ENCODE measurements at places on chromosomes 1 and 21.

- no peak for DNase-seq
Observed at GRCh38 chr1:186440584-186440983, 20.3 kb downstream of the PDC start.

DNA sequence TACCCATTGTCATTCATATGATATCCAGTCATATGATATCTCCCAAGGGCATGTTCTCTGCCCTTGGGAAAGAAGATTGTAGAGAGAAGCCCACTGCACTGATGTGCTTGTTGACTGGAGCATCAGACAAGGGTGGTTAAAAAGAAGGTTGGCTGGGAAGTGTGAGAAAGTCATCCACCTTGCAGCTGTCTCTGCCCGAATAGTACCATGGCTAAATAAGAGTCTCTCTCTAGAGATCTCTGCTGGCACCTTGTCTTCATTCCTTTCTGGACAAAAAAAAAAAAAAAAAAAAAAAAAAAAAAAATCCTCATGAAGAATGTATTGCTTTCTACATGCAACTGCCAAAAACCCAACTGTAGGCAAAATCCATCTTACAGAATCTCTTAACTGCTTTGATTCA is 349.7 kb upstream of the ESRRG start:
- no peak for DNase-seq

GRCh38 chr1:228166170-228166936 is 749 bp downstream of the IBA57 start:
- no peak for DNase-seq

DNA sequence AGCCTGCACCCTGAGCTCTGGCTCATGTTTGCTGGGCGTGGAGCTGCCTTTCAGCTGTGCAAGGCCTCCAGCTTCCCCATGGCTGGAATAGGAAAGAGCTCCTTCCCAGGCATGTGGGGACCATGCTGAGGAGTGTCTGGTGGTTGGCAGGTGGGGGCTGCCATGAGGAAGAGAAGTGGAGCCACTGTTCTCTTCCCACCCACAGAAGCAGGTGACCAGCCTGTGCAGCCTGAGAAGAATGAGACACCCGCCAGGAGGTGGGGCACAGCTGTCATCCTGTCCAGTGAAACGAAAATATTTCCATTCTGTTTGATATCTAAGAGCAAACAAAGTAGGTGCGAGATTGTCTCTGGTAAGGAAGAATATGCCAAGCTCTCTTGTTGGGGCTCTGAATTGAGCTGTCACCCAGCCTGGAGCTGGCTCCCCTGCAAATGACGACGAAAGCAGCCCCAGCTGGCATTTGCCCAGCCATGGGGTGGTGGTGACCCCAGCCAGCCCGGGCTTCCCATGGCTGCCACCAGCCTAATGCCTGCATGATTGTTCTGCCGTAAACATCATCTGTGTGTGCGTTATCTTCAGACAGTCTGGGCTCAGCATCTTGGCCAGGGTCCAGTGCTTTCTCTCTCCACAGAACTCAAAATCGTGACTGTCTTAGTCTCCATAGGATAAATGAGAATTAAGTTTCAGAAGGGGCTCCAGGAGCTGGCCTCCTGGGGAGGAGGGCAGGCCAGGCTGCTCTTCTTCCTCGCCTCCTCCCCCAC is 429.8 kb upstream of the VAMP3 start:
- no peak for DNase-seq

GRCh38 chr1:208219659-208220282 is 24.4 kb downstream of the PLXNA2 start:
- no peak for DNase-seq

DNA sequence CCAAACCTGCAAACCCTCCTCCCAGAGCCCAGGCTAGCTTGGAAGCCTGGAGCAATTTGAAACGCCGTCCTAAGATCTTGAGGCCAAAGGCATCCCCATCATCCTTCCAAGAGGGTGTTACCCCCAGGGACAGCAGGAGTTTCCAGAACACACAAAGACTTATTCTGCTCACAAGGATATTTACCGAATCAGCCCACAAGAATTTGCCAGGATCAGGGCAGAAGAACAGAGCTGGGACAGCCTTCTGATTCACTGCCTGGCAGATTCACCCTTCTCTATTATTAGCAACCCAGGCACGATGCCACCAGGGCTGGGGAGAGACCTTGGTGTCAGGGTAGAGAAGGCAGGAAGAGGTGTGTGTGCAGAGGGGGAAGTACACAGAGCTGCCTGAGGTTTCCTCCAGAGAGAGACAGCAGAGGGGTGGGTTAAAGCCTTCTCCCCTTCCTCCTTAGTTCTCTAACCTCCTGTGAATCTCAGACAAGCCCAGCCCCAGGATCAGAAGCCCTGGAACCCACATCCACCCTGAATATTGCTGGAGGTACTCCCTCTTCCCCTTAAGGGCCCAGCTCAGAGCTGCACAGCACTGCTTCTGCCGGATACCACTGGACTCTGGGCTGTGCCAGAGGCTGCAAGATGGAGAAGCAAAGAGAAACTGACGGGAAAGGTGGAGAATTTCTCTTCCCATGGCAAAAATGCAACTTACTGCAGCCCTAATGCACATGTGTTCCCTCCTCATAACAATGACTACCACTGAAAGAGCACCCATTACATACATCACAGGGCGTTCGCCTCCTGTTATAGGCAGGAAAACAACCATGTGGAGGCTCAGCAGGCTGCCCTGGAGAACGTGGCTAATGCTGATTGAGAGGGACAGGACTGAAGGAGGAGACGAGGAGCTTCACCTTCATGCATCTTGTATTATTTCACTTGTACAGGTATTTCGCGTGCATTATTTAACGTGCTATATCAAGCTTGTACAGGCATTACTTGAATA is 61.8 kb downstream of the ITPKB start:
- DNase-seq: peak; percentile 47
